ENCODE measurements at places on chromosomes 6 and 20.

DNA sequence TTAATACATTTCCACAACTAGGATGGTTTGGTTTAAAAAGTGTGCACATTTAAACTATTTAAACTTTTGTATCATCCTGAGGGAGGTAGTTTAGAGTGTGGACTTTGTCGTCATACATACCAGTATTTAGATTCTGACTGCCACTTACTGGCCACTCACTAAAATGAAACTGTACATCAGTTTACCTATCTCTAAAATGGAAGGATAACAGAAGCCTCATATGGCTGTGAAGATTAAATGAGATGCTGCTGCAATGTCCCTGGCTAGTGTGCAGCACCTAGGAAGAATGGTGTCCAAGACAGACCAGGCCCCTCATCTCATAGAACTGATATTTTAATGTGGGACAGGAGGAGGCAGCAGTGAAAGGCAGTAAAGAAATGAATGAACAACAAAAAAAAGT, 12.0 kb upstream of the PKIG start:
- no peak for DNase-seq

- DNase-seq: no peak
Measured at GRCh38 chr6:153162646-153163045, 31.6 kb upstream of the RGS17 start.

DNA sequence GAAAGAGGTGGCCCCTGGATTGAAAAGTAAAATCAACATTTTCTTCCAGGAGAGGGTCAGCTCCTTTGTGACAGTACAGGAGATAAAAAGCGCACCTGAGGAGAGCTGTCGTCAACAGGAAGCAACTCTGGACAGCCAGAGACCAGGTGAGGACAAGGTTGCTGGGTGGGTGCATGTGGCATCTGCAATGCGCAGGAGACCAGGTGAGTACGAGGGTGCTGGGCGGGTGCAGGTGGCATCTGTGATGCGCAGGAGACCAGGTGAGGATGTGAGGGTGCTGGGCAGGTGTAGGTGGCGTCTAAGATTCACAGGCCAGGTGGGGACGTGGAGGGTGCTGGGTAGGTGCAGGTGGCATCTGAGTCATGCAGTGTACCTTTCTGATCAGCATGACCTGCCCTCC, 38.4 kb downstream of the WDR27 start:
- DNase-seq: no peak

GRCh38 chr6:16238963-16239797, 793 bp downstream of the GMPR start:
- peak; percentile 22 for DNase-seq

DNA sequence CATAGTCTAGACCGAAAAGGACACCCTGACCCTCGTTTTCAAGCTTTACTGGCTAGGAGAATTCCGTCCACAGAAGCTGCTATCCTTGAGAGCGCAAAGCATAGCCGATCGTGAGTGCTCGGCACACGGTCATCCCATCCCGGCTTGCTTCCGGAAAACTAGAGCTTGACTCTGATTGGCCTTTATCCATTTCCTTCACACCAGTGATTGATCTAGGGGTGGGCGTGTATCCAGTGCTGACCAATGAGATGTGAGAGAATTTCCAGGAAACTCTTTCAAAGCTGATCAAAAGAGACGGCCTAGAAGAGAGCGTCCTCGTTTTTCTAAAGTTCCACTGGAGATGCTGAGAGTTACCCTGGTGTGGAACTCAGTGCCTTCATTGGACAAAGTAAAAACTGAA, 41.0 kb upstream of the NFATC2 start:
- DNase-seq: no peak

DNA sequence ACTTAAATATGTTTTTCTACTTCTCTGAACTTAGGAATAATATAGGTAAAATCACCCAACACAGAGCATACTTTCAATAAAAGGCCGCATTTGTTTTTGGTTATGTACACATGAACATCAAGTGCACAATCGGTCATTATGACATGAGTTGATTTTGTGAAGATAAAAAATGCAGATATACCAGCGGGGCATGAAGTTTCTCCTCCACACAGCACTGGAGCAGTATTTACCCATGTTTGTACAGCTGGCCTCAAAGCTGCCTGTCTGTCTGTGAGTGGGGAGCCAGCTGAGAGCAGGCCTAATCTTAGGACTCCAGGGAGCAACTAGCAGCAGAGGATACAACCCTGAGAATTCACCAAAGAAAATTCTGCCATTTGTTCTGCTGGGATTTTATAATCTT, 206.5 kb downstream of the TPBG start:
- no peak for DNase-seq

GRCh38 chr6:16921399-16922110, 160.3 kb upstream of the ATXN1 start:
- DNase-seq: no peak

GRCh38 chr6:3303795-3304411, 45.2 kb downstream of the PSMG4 start:
- DNase-seq: no peak

- DNase-seq: no peak
Measured at GRCh38 chr6:82331031-82331773, 32.4 kb upstream of the TPBG start.

DNA sequence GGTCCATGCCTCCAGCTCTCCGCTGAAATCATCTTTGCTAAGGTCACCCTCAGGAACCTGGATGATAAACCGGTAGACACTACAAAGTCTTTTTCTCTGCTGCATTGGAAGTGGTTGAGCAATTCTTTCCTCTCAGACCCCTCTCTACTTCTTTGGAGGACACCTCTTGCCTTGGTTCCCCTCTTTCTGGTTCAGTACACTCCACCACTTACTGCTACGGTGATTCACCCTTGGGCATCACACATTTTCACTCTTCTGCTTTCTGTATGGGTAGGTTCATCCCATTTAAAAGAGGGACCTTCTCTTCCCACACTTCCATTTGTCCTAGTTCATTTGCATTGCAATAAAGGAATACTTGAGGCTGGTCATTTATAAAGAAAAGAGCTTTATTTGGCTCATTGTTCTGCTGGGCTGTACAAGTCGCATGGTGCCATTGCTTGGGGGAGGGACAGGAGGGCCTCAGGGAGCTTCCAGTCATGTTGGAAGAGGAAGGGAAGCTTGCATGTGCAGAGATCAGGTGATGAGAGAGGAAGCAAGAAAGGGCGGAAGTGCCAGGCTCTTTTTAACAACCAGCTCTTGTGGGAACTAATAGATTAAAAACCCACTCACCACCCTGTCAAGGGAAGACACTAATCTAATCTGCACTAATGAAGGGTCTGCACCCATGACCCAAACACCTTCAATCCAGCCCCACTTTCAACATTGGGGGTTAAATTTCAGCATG, 149.7 kb upstream of the TMEM170B start:
- DNase-seq: no peak

DNA sequence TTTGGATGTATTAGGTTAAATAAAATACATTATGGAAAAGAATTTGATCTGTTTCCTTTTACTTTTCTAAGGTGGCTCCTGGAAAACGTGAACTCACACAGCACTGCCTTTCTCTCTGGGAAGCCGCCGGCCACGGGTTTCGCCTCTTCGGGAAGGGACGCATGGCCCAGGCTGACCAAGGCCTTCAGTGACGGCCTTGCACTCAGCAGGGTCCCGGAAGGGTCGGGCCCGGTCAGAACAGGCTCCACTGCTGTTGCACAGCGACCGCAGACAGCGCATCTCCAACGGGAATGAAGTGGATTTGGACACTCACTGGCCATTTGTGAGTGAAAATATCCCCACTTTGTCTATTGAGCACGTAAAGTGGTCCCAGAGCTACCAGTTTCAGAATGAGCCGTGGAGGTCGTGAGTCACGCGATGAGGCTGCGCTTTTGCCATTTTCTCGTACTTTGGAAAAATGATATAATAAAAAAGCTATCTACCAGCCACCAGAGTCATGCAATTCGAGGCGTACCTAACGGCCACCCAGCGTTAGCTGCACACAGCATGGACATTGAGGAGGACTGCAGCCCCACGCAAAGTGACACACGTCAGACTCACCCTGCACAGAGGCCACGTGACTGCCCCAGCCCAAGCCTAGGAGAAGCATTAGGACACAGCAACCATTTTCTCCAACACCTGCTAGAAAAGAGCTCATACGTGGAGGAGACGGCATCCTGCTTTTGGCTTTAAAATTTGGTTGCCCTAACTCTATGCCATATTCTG, 244.3 kb downstream of the TTLL2 start:
- DNase-seq: no peak

- no peak for DNase-seq
Measured at GRCh38 chr6:146850238-146850896, 251.6 kb downstream of the ADGB start.

DNA sequence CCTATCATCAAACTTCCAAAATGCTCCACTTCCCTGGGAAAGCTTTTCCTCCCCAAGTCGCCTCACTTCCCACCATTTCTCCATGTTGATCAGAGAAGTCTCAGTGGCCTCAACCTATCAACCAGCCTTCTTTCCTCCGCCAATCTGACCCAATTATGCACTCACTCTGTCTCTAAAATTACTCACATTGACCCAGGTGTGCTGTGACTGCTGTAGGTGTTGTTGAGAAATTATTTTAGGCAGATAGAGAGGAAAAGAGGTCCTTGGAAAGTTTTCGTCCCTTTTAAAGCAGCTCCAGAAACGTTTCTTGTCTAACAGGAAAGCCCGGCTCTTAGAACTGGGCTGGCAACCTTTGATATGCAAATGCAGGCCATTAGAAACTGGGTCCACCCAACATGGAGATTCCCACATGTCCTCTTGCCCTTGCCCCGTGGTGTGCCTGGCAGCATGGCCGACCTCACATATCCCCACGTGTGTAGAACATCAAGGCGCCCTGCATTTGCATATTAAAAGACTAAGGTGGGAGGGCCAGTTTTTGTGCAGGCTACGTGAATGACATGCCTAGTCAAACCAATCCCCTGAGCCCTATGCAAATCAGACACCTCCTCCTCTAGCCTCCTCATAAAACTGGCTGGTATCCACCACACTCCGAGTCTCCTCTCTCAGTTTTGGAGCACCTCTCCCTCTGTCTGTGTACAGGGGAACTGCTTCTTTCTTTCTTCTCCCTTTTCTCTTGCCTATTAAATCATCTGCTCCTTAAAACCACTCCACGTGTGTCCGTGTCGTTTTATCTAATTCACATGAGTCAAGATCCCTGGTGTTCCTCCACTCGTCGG, 12.9 kb downstream of the IPCEF1 start:
- no peak for DNase-seq

- no peak for DNase-seq
Measured at GRCh38 chr6:100084316-100084990, 90.4 kb upstream of the MCHR2 start.

- DNase-seq: no peak
Measured at GRCh38 chr20:35918021-35918420, 36.3 kb downstream of the SCAND1 start.

GRCh38 chr6:131629651-131630050, 1.6 kb upstream of the MED23 start:
- no peak for DNase-seq

GRCh38 chr20:44001667-44002596, 87.3 kb downstream of the TOX2 start:
- no peak for DNase-seq

- DNase-seq: no peak
Measured at GRCh38 chr6:89999154-89999553, 104.9 kb downstream of the GJA10 start.

DNA sequence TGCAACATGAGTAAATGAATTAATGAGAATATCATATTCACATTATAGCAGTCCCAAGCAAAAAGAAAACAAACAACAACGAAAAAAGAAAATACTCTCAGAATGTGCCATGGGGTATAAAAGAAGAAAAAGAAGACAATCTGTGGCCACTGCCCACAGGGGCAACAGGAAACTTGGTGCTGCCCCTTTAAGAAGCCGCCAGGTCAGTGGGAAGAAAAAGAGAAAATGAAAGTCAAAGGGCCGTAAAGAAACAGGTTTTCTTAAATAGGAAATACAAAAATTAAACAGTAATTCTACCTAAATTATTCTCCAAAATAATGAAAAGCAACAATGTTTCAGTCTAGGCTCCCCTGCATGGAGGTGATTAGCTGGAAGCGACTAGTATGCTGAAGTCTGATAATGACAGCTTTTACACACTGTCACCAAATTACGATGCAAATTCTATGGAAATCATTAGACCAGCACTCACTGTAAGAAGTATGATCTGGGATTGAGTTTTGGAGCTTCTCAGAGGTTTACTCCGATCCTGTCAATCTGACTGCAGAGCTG, 23.6 kb downstream of the GMDS start:
- peak; percentile 46 for DNase-seq

DNA sequence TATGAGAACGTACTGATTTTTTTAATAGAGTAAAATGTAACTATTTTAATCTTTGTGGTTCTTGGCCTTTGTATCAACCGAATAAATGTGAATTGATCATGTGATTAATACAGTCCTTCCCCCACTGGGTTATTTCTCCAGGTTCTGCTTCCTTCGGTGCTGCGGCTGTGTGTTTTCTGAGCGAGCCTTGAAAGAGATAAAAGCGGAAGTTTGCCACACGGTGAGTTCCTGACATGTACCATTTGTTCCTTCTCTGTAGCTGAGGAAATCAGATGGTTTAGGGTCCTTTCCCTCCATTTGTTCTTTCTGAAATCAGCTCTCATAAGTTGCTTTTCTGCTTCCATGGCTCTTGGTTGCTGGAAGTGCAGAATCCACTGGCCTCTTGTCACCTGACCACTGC, 15.5 kb downstream of the RTF2 start:
- DNase-seq: peak; percentile 74

- no peak for DNase-seq
Measured at GRCh38 chr6:80098392-80098791, 8.1 kb upstream of the BCKDHB start.

- no peak for DNase-seq
Measured at GRCh38 chr6:166237617-166238016, 70.0 kb upstream of the TBXT start.

Data from suppressor macrophage (primary cell).